ENCODE measurements at places on chromosomes 13 and 19. TPM values are rescaled to one million over a fixed set of nuclear protein-coding genes. Genes with fewer than 3 reads are reported as not detected.
A peak's percentile ranks its signal among the peaks of the same experiment; 100 is the strongest.

- no peak overlapping the region for H3K27ac ChIP-seq
- no peak for DNase-seq
- peaks cover 50% of the 10 kb centered on the region for H3K4me1 ChIP-seq
- H3K4me3 ChIP-seq = no peak overlapping the region
- no peaks in the 10 kb centered on the region for H3K27me3 ChIP-seq
Measured at GRCh38 chr13:106562301-106562700, 5.6 kb downstream of the ARGLU1 start.

- no peaks in the 10 kb centered on the region for H3K4me1 ChIP-seq
- no peaks in the 10 kb centered on the region for H3K27me3 ChIP-seq
- DNase-seq = no peak
- H3K4me3 ChIP-seq = no peak overlapping the region
- no peak overlapping the region for H3K27ac ChIP-seq
- H3K36me3 ChIP-seq = no peaks in the 10 kb centered on the region
Measured at GRCh38 chr19:3543150-3544057, 4.4 kb downstream of the TEKTIP1 start.

GRCh38 chr13:90732049-90732448, 615.4 kb upstream of the MIR17HG start:
- H3K27me3 ChIP-seq = no peaks in the 10 kb centered on the region
- H3K4me3 ChIP-seq = no peak overlapping the region
- no peaks in the 10 kb centered on the region for H3K36me3 ChIP-seq
- peak; percentile 57 for DNase-seq

GRCh38 chr19:30441011-30441410, 68.8 kb downstream of the ZNF536 start:
- H3K27me3 ChIP-seq = no peaks in the 10 kb centered on the region
- DNase-seq = no peak
- no peak overlapping the region for H3K27ac ChIP-seq
- no peaks in the 10 kb centered on the region for H3K36me3 ChIP-seq
- peaks cover 10% of the 10 kb centered on the region for H3K4me1 ChIP-seq

DNA sequence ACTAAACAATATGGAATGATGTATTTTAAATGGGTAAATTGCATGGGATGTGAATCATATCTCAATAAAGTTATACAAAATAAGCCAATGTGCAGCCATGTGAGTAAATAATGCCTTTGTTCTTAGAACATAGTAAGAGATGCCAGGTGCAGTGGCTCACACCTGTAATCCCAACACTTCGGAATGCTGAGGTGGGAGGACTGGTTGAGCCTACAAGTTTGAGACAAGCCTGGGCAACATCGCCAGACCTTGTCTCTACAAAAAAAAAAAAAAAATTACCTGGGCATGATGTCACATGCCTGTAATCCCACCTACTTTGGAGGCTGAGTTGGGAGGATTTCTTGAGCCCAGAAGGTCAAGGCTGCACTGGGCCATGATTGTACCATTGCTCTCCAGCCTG, 230.7 kb downstream of the RFC3 start:
- no peak for DNase-seq
- H3K4me3 ChIP-seq = no peak overlapping the region
- H3K27ac ChIP-seq = no peak overlapping the region
- H3K36me3 ChIP-seq = no peaks in the 10 kb centered on the region

DNA sequence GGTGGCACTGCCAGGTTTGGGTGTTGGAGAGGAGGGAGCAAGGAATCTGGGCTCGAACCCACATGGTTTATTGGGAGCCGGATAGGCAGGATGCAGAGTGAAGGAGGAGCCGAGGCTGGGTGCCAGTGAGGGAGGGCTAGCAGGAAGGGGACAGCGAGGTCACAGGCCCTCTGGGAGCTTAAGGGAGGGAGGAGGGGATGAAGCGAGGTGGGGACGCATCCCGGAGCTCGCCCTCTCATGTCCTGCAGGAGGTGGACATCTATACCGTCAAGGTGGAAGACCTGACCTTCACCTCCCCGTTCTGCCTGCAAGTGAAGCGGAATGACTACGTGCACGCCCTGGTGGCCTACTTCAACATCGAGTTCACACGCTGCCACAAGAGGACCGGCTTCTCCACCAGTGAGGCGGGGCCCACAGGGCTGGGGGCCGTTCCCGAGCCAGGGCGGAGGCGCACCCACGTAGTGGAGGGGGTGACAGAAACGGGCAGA, 3.5 kb upstream of the ADM5 start:
- peaks cover 43% of the 10 kb centered on the region for H3K36me3 ChIP-seq
- no peaks in the 10 kb centered on the region for H3K27me3 ChIP-seq
- no peak for DNase-seq
- peaks cover 23% of the 10 kb centered on the region for H3K4me1 ChIP-seq

- no peak for DNase-seq
- H3K27ac ChIP-seq = no peak overlapping the region
- H3K4me3 ChIP-seq = no peak overlapping the region
- H3K27me3 ChIP-seq = no peaks in the 10 kb centered on the region
- H3K36me3 ChIP-seq = no peaks in the 10 kb centered on the region
- no peaks in the 10 kb centered on the region for H3K4me1 ChIP-seq
Measured at GRCh38 chr13:75839406-75839805, 203.3 kb downstream of the LMO7 start.

GRCh38 chr19:8721334-8721733, at the start of gene OR2Z1:
TSS of gene OR2Z1 (plus strand) at chr19:8721634. CDS start at chr19:8731029, 9,395 bp downstream.
- DNase-seq = no peak
- H3K27ac ChIP-seq = no peak within 1 kb of the TSS
- H3K4me1 ChIP-seq = no peaks in the 10 kb centered on the region

DNA sequence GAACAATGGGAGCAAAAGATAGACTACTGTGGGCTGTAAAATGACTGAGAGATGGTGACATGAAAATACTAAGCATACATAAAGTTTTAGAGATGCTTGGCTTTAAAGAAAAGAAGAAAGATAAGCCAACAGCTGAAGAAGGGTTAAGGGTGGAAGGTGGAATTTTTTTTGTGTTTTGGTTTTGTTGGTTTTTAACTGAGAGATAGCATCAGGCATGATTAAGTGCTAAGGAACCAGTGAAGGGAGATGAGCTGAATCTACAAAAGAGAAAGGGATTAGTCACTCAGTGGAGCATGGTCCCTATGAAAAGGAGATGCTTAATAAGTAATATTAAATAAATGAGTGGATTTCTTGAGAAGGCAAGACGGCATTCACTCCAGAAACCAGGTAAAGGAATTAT, 12.5 kb upstream of the TBC1D4 start:
- no peaks in the 10 kb centered on the region for H3K36me3 ChIP-seq
- H3K27ac ChIP-seq = no peak overlapping the region
- H3K4me3 ChIP-seq = no peak overlapping the region
- H3K4me1 ChIP-seq = no peaks in the 10 kb centered on the region
- DNase-seq = no peak

DNA sequence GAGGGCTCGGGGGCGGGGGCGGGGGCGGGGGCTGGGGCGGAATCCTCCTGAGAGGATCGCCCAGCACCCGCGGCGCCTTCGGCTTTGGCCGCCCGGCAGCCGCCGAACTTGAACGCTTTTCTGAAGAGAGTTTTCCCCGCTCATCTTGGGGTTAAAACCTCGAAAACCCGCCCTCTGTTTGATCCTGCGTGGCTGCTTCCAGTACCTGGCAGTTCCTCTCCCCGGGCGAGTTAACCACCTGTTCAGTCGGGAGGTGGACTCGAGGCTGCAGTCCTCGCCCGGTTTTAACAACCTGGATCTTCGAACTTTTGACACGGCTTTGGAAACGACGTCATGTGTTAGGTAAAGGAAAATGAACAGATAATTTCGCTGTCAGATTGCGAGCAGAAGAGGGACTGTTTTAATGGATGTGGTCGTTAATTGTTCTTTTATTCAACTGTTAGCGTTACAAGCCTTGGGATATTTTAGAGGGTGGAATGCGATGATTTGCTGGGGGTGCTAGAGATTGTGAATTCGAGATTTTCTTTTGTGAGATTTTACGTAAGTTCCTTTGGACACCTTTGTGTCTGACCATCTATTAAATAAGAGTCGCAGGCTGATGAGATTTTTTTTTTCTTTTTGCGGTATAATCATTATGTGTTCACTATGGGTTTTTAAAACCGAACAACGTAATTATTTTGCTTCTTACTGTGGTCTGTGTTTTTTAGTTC, 1.0 kb downstream of the FNDC3A start:
- peak overlapping the region; percentile 71 for H3K27ac ChIP-seq
- peaks cover 10% of the 10 kb centered on the region for H3K36me3 ChIP-seq
- no peaks in the 10 kb centered on the region for H3K27me3 ChIP-seq
- peaks cover 47% of the 10 kb centered on the region for H3K4me1 ChIP-seq
- DNase-seq = peak; percentile 83

- H3K27me3 ChIP-seq = peaks cover 35% of the 10 kb centered on the region
- peaks cover 23% of the 10 kb centered on the region for H3K4me1 ChIP-seq
- peak overlapping the region; percentile 86 for H3K27ac ChIP-seq
- H3K36me3 ChIP-seq = no peaks in the 10 kb centered on the region
- H3K4me3 ChIP-seq = peak overlapping the region; percentile 59
Measured at GRCh38 chr19:47243776-47244547, 12.4 kb upstream of the CCDC9 start.

CEACAM1 gene
- polyA plus RNA-seq = 1.7 TPM

PPAN gene
- 81.9 TPM for polyA plus RNA-seq

CCL25 gene
- 0.73 TPM for polyA plus RNA-seq

Data from GM23338 (cell line).